Smooth muscle cell of the brain vasculature (primary cell): ENCODE measurements at places on chromosomes 12 and 14.

DNA sequence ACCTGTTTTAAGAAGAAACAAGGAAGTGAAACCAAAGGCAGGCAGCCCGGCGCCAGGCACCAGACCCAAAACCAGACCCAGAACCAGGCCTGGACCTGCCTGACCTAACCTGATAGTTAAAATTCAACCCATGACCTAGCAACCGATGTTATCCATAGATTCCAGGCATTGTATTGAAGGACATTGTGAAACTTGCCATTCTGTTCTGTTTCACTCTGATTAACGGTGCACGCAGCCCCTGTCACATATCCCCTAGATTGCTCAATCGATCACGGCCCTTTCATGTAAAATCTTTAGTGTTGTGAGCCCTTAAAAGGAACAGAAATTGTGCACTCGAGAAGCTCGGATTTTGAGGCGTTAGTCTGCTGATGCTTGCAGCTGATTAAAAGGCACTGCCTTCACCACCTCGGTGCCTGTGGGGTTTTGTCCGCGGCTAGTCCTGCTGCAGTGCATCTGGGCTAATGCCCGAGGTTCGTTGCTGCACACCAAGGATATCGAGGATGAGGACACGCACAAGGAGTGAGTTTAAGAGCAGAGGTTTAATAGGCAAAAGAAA lies 262.5 kb upstream of the TMEM132C start:
- no peak for DNase-seq

DNA sequence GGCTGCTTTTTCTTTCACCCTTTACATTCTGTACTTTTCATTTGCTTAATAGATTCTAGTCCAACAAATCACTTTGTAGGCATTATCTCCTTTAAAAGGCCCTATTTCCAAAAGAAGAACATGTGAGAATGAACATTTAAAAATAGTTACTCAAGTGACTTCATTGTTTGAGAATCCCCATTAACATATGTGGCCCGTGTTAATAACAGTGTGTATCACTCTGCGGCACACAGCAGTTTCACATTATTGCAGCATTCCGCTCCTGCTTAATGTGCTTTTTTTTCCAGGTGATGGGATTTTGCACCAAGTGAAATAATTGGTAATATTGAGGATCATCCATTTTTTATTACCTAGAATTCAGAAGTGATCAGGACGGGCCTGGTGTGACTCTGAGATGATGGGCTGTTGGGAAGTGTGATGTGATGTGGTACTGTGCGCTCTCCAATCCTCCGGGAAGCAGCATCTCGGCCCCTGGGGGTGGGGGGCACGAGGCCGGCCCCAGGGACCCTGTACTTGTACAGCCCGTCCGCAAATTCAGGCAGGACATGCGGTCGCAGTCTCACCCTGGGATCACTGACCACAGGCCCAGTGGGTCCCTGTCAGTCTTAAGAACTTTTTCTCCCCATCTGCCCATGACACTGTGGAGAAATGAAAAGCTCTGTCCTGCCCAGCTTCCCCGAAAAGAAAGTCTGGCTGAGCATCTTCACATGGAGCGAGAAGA lies 32.9 kb downstream of the SLC15A4 start:
- DNase-seq: no peak

GRCh38 chr12:31890295-31891285 lies 68.6 kb upstream of the RESF1 start:
- no peak for DNase-seq

- no peak for DNase-seq
These were observed 248.8 kb downstream of the ANO6 start for GRCh38 chr12:45464699-45465098.

DNA sequence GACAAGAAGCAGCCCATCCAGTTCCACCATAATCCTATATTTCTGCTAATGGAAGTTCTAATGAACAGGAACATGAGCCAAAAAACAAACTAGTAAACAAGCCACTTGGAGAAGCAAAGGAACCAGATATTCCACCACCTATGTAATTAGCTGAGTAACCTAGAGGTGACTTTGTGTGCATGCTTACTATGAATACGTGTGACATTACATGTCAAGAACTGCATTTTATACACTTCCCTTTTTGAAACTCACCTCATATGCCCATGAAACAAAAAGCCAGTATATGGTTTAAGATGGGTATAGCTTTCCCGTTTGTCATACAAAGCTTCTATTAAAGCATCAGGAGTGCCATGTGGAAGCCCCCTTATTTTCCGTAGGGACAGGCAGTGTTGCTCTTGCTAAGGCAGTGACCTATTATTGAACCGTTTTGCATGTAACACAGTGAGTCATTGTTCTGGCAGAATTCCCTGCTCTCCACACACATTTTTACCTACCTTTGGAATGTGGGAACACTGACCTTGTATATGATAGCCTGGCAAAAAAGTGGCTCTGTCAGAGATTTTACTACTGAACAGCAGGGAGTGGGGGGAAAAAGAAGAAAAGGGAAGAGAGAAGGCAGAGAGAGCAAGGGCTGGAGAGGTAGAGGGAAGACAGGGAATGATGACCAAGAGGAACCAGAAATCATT lies 34.8 kb upstream of the FRMD6 start:
- DNase-seq: peak; percentile 61
